Adipocyte (in vitro differentiated cells): ENCODE measurements at places on chromosomes 5 and 9.

GRCh38 chr5:139795074-139796001, at the start of gene PSD2:
PSD2 (plus strand) TSS chr5:139795808; CDS start chr5:139809441, 13,633 bp downstream.
- DNase-seq, result peak; percentile 59

- DNase-seq, result no peak
Observed at GRCh38 chr5:873328-873727, 19.3 kb downstream of the BRD9 start.

- no peak for DNase-seq
Observed at GRCh38 chr9:116020801-116021200, 132.8 kb upstream of the PAPPA start.

GRCh38 chr5:128328446-128328845, 209.6 kb downstream of the FBN2 start:
- DNase-seq, result no peak

DNA sequence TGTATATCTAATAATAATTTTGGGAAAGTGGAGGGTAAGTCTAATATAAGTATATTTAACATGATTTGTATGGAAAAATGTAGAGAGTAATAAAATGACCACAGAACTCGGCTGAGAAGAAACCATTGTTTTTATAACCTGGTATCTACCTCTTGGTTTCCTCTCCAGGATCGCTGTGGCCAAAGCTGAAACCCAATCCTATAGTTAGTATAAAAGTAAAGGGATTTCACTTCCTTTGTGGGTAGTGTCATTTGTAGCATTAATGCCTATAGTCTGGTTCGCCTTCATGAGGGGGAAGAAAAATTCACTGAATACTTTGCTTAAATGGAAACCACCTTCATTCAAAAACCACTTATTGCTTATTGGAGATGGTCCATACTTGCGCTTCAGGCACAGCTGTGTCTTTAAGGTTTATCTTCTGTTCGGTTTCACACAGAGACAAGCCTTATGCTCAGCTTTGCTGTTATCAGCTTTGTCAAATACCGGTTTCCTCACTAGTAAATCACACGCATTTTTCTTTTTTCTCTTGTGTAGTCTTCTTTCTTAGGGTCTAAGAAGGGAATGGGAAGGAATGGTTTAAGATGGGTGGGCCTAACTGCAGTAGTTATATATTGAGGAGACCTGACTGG, 12.1 kb downstream of the PIK3R1 start:
- no peak for DNase-seq

DNA sequence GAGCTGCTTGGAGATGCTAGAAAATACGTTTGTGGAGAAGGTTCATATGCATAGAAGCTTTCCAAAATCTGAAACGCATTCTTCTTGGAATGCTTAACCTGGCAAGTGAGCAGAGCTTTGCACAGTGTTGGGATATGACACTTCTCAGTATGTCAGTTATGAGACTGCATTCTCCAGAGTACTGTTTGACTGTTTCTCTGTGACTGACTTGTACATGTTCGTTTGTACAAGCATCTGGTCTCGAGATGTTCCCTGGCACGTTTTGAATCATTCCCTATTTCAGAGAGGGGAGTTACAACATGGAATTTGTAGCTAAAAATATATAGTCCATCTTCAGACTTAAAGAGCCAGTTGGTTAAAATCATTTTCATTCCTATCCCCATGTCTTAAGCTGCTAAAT, 272.4 kb downstream of the ARRDC3 start:
- DNase-seq, result peak; percentile 58
